H1 (cell line): ENCODE measurements at places on chromosomes 6 and 20. TPM values are rescaled to one million over a fixed set of nuclear protein-coding genes. Genes with fewer than 3 reads are reported as not detected.

Gene SLC35D3
- 0.27 and 0.74 TPM in 2 replicates for polyA plus RNA-seq

Gene FILIP1
- 2.0 and 2.4 TPM in 2 replicates for polyA plus RNA-seq

Gene ACAT2
- polyA plus RNA-seq, result 40.9 and 61.6 TPM in 2 replicates

Gene SLC24A3
- 3.7 and 4.5 TPM in 2 replicates for polyA plus RNA-seq

Gene SALL4
- 108 and 112 TPM in 2 replicates for polyA plus RNA-seq

Gene PRRT1
- 0.71 and 1.4 TPM in 2 replicates for polyA plus RNA-seq

Gene OPN5
- not detected in 2 replicates for polyA plus RNA-seq

- H3K36me3 ChIP-seq, result no peaks in the 10 kb centered on the region
- no peaks in the 10 kb centered on the region for H3K27me3 ChIP-seq
- no peak overlapping the region for H3K27ac ChIP-seq
- no peak for DNase-seq
- H3K4me1 ChIP-seq, result no peaks in the 10 kb centered on the region
These were observed 562.5 kb upstream of the MAP3K7 start for GRCh38 chr6:91149246-91149955.

DNA sequence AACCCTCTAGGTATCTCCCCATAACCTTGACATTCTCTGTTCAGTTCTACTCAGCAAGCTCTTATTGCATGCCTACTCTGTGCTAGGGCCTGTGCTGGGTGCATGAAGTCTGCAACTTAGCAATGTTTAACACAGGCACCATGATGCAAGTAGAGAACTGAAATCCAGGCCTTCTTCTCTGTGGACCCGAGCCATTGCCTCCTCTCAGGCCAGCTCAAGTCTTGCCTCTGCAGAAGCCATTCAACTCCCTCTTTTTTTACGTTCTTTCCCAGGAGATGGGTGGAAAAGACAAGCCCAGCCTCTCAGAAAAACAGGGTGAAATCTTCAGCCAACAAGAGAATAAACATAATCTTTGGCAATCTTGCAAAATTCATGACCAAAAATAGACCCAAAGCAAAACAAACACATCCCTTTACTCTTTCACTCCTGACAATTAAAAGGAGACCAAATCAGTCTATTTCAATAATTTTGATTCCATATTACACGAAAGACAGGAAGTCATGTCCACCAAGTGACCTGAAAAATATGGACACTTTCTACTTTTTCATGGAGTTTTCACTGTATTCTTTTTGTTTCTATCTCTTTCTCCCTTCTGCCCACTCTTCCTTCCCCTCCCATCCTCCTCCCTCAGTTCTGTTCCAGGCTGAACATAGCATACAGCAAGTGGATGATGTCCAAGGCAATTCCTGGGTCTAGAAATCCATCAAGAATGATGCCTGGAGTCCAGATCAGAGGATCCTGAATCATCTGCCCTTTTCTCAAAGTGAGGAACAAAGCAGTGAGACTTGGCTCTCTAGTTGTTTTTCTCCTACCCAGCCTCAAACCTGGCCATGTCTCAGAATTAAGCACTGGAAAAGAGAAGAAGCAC is 45.4 kb upstream of the MOCS1 start:
- H3K4me1 ChIP-seq, result no peaks in the 10 kb centered on the region; the same call in 1 of the 2 replicates
- no peaks in the 10 kb centered on the region for H3K36me3 ChIP-seq
- no peaks in the 10 kb centered on the region for H3K27me3 ChIP-seq

DNA sequence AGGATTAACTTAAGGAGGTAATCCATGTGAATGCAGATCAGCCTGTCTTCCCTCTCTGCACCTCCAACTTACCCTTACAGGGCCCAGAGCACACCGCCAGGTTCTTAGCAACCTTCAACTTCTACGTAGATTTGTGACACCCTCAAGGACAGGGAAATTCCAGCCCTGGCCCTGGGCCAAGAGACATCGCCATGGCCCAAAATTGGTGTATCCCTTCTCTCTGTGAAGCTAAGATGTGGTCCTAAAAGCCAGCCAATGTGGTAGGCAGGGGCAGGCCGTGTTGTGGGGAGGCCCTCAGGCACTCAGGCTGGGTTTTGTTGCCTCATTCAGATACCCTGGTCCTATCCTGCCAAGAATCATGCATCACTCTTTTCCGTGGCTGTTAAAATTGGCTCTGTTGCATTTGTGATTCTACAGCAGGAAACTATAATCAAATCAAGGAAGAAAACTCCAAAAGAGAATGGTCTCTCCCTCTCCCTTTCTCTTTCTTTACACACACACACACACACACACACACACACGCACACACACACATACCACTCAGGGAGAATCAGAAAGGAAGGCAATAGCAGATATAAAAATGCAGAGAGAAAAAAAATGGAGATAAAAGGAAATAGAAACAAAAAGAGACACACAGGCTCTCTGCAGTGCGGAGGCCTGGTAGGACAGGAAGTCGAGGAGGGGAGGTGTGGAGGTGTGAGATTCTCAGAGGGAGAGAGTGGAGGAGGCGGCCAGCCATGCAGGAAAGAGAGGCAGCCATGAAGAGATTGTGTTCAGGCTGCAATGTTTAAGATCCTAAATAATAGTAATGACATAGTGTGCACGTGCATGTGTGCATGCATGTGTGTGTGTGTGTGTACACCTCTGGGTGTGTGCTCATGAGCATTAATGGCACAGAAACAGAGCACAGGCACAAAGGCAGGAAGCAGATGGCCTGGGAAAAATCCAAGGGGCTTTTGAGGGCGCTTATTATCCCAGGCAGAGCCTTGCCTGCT is 201.8 kb upstream of the LRFN2 start:
- no peak overlapping the region for H3K4me3 ChIP-seq
- no peaks in the 10 kb centered on the region; the same call in 1 of the 2 replicates for H3K27me3 ChIP-seq
- no peak for DNase-seq

DNA sequence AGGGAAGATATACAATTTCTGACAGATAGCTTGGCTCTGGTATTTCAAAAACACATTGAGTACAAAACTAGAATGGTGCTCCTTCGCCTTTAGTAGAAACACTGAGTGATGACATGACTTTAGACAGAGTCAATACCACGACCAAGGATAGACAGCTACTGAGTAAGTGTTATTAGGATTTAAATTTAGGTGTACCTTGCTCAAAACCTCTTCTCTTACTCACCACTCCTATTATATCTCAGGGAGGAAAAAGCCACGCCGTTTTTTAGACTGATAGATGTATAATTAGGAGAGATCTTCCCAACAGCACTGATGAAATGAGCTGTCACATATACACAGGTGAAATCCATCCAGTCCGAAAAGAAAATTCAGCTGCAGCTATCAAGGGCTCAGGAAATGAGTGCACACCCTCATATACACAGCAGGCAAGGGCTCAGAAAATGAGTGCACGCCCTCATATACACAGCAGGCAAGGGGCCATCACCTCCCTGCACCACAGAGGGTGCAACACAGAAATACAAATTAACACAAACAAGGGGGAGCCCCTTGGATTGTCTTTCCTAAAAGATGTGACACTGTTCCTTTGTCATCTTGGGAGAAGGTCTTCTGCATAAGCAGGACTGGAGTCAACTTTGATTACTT is 53.7 kb downstream of the LYRM4 start:
- no peak overlapping the region for H3K27ac ChIP-seq
- no peak for DNase-seq
- no peaks in the 10 kb centered on the region for H3K27me3 ChIP-seq
- H3K4me1 ChIP-seq, result peaks cover 6% of the 10 kb centered on the region
- H3K4me3 ChIP-seq, result no peak overlapping the region

- H3K36me3 ChIP-seq, result no peaks in the 10 kb centered on the region
- H3K4me1 ChIP-seq, result no peaks in the 10 kb centered on the region
- no peak overlapping the region for H3K4me3 ChIP-seq
- no peak overlapping the region for H3K27ac ChIP-seq
- H3K27me3 ChIP-seq, result no peaks in the 10 kb centered on the region
- no peak for DNase-seq
These were observed 24.8 kb downstream of the MAFB start for GRCh38 chr20:40663991-40664880.

GRCh38 chr20:41279546-41280225 is 37.8 kb downstream of the ZHX3 start:
- no peaks in the 10 kb centered on the region for H3K36me3 ChIP-seq
- no peaks in the 10 kb centered on the region for H3K4me1 ChIP-seq
- H3K27ac ChIP-seq, result no peak overlapping the region
- DNase-seq, result no peak

DNA sequence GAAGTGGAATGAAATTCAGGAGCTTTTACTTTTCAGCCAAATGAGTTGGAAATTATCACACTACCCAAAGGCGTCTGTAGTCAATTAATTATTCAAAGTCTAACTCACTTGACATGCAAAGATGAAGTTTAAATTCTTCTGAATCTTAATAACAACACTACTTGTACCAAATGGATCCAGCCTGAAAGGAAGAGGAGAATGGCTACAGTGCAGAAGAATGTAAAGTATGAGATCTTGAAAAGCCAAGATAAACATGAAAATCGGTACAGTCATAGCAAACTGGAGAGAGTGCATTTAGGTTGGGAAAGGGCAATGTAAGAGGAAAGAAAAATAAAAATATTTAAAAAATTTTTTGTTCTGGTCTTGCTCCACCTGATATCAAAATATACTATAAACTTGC is 195.5 kb downstream of the SIM1 start:
- no peak overlapping the region for H3K27ac ChIP-seq
- DNase-seq, result no peak
- no peak overlapping the region for H3K4me3 ChIP-seq
- no peaks in the 10 kb centered on the region for H3K27me3 ChIP-seq

DNA sequence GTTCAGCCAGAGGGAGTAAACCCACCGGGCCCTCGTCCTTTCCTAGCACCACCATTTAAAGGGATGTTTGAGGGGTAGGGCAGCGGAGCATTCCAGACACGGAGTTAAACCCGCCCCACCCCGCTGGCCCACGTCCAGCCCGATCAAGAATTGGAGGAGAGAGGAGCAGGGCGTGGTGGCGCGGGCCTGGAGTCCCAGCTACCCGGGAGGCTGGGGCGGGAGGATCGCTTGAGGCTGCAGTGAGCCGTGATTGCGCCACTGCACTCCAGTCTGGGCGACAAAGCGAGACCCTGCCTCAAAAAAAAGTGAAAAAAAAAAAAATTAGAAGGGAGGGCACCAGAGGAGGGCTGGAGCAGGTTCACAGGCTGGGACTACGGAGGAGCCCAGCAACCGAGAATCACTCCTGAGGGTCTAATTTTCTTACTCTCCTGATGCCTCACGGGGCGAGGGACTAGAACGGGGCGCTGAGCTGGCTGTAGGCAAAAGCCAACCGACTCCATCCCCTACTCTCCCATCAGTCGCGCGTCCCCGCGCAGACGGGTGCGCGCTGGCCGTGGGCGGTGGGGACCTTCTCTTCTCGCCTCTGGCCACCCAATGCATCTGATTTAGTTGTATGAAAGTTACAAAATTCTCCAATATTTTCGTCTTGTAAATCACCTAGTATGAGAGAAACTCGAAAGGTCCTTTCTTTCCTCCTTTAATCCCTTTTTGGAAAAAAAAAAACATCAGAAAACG is 6.1 kb upstream of the HSPA1B start:
- H3K4me1 ChIP-seq, result peaks cover 7% of the 10 kb centered on the region
- DNase-seq, result no peak
- peak overlapping the region; percentile 78 for H3K4me3 ChIP-seq
- no peaks in the 10 kb centered on the region for H3K36me3 ChIP-seq
- H3K27me3 ChIP-seq, result no peaks in the 10 kb centered on the region

- H3K27me3 ChIP-seq, result no peaks in the 10 kb centered on the region
- H3K4me3 ChIP-seq, result no peak overlapping the region
- DNase-seq, result no peak
- H3K4me1 ChIP-seq, result no peaks in the 10 kb centered on the region
- H3K27ac ChIP-seq, result no peak overlapping the region
- no peaks in the 10 kb centered on the region for H3K36me3 ChIP-seq
These were observed 106.4 kb upstream of the SGK1 start for GRCh38 chr6:134424165-134424797.

- H3K4me1 ChIP-seq, result no peaks in the 10 kb centered on the region
- no peak overlapping the region for H3K4me3 ChIP-seq
- H3K36me3 ChIP-seq, result peaks cover 32% of the 10 kb centered on the region
- no peak overlapping the region for H3K27ac ChIP-seq
- H3K27me3 ChIP-seq, result no peaks in the 10 kb centered on the region
- peak; percentile 48 for DNase-seq
These were observed 26.5 kb downstream of the BCKDHB start for GRCh38 chr6:80133020-80133419.

DNA sequence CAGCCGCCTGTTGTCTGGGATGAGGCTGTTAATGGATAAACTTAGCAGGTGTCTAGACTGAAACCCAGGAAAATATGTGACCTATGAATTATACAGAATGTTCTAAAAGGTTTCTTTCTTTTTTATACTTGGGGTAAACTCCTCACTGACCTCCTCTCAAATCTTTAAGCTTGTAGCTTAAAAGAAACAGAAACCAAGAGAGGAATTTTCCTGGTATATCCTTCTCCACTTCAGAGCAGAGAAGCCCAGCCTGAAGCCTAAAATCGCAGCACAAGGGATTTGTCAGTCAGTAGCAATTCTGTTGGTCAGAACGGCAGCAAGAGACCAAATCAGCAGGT is 99.4 kb upstream of the RIPOR2 start:
- no peaks in the 10 kb centered on the region for H3K36me3 ChIP-seq
- H3K27ac ChIP-seq, result no peak overlapping the region
- H3K27me3 ChIP-seq, result no peaks in the 10 kb centered on the region
- H3K4me3 ChIP-seq, result no peak overlapping the region

GRCh38 chr6:105161421-105161820 is 18.4 kb downstream of the POPDC3 start:
- no peaks in the 10 kb centered on the region for H3K36me3 ChIP-seq
- no peak overlapping the region for H3K27ac ChIP-seq
- H3K4me1 ChIP-seq, result no peaks in the 10 kb centered on the region
- no peak overlapping the region for H3K4me3 ChIP-seq
- no peaks in the 10 kb centered on the region for H3K27me3 ChIP-seq

DNA sequence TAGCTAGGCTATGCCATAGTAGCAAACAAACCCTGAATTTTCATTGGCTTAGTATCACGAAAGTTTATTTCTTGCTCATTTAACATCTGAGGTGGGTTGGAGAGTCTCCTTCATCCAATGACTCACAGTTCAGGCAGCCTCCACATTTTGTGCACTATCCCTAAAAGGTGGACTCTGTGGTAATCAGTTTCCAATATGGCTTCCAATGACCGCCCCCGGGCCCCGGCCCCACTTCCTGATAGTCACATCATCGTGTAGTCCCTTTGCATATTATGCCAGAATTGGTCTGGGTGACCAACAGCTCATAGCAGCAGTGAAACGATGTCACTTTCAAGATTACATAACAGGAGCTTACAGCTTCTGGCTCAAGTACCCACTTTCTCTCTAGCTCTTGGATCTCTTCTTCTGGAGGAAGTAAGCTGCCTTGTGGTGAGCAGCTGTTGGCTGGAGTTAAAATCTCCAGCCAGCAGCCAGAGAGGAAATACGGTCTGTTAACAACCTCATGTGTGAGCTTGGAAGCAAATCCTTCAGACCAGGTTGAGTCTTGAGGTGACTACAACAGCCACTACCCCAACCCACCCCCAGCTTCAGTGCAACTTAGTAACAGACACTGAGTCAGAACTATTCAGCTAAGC is 7.8 kb downstream of the HCRTR2 start:
- H3K27ac ChIP-seq, result no peak overlapping the region
- H3K4me1 ChIP-seq, result no peaks in the 10 kb centered on the region
- DNase-seq, result no peak
- H3K27me3 ChIP-seq, result no peaks in the 10 kb centered on the region

- H3K27ac ChIP-seq, result no peak within 1 kb of the TSS
- H3K4me1 ChIP-seq, result peaks cover 12% of the 10 kb centered on the region
- no peaks in the 10 kb centered on the region for H3K36me3 ChIP-seq
- peak within 1 kb of the TSS; percentile 92 for H3K4me3 ChIP-seq
- no peaks in the 10 kb centered on the region for H3K27me3 ChIP-seq
These were observed at the start of gene CST3 for GRCh38 chr20:23637282-23638221. CST3 (minus strand) TSS chr20:23637955; CDS start chr20:23637862, 93 bp downstream.

GRCh38 chr6:140032189-140032588 is 657.7 kb upstream of the CITED2 start:
- no peaks in the 10 kb centered on the region for H3K27me3 ChIP-seq
- H3K4me3 ChIP-seq, result no peak overlapping the region
- no peak overlapping the region for H3K27ac ChIP-seq
- no peaks in the 10 kb centered on the region for H3K36me3 ChIP-seq
- no peaks in the 10 kb centered on the region for H3K4me1 ChIP-seq
